ENCODE measurements at places on chromosomes 4 and X.

GRCh38 chrX:46279925-46280313 lies 265.3 kb downstream of the ZNF674 start:
- DNase-seq, result no peak

GRCh38 chr4:187179086-187180058 lies 455.7 kb upstream of the FAT1 start:
- no peak for DNase-seq

GRCh38 chr4:73152893-73153292 lies 83.4 kb upstream of the COX18 start:
- no peak for DNase-seq

DNA sequence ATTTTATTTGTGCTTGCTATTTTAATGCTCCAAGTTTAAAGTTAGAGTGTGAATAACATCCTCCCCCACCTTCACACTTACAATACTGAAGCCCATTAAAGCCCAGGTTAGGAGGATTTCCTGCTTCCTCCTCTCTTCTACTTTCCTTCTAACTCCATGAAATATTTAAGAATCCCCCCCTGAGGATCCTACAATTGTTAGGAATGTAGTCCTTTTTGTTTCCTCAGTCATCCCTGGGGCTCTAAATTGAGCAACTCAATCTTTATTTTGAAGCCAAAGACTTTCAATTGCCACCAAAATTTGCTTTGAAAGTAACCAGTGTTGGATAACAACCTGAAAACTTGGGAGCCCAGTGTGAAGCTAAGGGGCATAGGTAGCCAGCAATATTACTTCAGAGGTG lies 276.9 kb downstream of the FAM47A start:
- no peak for DNase-seq

DNA sequence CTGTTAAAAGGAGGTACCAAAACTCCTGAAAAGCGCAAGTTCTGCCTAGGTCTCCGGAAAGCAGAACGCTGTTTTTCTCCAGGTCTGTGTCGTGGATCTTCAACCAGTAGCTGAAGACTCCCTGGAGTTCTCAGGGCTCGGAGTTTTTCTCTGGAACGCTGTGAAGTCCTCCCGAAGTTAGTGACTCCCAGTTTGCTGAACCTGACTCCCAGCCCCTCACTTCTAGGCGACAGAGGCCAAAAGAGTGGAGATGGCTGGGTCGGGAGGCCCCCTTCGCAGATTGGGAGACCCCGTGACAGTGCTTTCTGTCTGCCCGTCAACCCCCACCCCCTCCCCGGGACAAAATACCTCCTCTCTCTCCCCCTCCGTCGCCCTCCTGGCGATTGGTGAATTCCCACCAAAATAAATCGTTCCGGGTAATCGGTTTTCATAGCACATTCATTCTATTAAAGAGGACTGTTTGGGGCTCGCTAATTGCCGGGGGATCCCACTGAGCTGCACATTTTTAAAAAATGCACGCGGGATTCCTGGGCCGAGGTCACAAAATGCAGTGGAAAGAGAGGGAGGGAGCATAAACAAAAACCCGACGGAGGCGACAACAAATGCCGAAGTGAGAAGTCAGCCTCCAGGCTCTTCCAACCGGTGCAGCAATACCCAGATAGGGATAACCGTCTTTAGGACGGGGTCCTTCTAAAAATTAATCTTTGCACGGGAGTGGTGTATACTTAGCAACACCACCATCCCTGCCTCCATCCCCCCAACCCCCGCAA lies 4.0 kb upstream of the MSX1 start:
- DNase-seq, result no peak

DNA sequence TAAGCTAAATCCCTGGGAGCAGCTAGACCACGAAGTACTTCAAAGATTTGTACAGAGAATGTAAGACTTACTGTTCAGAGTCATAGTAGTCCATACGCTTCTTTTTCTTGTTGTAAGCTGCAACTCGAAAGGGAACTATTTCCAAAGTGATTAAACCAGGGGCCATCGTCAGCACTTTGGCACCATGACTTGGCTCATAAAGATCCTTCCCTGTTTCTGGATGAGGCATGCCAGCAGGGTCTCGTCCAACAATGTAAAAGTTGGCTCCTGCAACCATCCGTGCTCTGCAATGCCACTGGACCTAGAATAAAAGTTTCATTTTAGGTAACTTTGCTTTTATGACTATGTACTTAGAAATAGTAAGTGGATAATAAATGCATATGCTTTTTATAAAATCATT lies 88.5 kb downstream of the PAPSS1 start:
- DNase-seq, result no peak

GRCh38 chrX:28595346-28595745 lies 8.1 kb downstream of the IL1RAPL1 start:
- DNase-seq, result no peak

DNA sequence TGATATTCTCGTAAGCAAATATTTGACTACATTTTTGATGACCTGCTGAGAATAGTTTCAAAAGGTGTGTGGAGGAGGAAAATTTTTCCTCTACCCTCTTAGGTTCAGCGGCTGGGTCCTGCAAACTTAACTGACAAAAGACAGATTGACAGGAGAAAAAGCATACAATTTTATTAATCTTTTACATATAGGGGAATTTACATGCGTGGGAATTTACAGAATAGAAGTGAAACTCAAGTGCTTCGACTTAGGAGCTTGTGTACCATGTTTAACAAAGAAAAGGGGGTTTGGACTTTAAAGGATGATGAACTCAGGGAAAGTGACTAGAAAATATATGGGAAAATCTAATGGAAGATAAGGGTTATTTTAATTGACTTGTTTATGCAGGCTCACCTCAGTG lies 2.5 kb downstream of the HERC6 start:
- no peak for DNase-seq

- DNase-seq, result no peak
Observed at GRCh38 chr4:66123831-66124413, 453.6 kb upstream of the EPHA5 start.

GRCh38 chr4:110480031-110480549 lies 4.1 kb downstream of the ENPEP start:
- no peak for DNase-seq

DNA sequence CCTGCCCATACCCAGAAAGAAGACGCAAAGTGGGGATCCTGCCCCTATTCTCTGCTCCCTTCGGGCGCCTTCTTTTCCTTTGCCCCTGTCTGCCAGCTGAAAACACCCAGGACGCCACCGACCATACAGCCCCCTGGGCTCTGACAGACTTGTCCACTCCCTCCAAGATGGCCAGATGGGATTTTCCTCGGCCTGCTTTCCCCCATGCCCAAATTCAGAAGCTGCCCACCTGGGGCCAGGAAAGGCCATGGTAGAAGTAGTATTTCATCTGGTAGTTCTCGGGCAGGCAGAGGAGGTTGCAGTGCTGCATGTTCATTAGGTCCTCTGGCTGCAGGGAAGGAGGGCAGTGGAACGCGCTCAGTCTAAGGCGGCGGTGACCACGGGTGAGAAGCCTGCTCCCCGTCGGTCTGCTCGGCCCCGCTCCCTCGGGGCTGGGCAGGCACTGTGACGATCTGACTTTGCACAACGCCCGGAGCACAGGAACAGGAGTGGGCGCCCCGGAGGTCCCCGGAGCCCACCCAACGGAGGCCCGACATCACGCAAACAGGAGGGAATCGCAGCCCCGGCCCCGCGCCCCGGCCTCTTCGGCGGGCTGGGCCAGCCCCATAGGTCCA lies 582 bp downstream of the NAA10 start:
- DNase-seq, result no peak

DNA sequence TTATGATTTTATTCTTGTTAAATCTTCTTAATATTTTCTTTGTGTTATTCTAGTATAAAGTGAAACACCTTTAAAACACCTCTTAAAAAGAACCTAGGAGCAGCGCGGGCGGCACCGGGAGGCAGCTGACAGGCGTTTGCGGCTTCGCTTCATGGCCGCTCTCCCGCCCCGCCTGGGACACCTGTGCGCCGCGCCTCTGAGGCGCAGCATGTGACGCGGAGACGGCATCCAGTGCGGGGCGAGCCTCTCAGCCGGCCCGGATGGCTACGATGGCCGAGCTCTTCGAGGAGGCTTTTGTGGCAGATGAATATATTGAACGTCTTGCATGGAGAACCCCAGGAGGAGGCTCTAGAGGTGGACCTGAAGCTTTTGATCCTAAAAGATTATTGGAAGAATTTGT lies 1592.7 kb downstream of the TECRL start:
- no peak for DNase-seq

DNA sequence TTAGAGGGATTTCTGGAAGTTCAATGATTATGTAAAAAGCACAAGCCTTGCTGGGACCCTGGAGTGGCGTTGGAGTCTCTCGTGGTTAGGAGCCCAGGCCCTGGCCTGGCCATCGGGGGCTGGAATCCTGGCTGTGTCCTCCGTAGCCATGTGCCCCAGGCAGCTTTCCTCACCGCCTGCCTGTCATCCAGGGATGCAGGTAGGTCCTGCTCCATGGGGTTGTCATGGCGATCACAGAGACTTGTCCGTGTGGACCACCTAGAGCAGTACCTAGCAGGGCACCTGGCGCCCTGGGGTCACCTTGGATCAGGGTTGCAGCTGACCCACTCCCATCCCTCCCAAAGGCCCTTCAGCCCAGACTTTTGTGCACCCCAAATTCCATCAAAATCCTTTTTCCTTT lies 30.2 kb upstream of the WFS1 start:
- no peak for DNase-seq

DNA sequence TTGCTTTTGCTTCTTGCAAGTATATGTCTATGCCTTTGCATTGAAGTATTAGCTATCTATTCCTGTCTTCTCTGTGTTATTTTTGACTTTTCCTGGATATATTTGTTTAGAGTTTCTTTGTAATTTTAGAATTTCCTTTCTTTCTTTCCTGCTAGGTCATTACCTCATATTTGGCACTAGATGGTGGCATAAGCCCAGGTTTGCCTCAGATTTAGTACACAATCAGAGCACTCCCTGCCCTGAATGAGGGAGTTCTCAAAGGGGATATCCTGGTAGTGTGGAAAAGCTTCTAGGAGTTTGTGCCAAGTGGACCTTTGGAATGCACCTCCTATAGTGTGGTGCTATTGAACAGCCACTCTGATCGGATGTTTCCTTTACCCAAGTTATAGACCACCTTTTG lies 181.6 kb downstream of the UGT8 start:
- no peak for DNase-seq

- no peak for DNase-seq
Observed at GRCh38 chrX:37779857-37780256, at the start of gene CYBB. Gene CYBB (plus strand): TSS chrX:37780059. CDS start chrX:37780078, 19 bp downstream.

DNA sequence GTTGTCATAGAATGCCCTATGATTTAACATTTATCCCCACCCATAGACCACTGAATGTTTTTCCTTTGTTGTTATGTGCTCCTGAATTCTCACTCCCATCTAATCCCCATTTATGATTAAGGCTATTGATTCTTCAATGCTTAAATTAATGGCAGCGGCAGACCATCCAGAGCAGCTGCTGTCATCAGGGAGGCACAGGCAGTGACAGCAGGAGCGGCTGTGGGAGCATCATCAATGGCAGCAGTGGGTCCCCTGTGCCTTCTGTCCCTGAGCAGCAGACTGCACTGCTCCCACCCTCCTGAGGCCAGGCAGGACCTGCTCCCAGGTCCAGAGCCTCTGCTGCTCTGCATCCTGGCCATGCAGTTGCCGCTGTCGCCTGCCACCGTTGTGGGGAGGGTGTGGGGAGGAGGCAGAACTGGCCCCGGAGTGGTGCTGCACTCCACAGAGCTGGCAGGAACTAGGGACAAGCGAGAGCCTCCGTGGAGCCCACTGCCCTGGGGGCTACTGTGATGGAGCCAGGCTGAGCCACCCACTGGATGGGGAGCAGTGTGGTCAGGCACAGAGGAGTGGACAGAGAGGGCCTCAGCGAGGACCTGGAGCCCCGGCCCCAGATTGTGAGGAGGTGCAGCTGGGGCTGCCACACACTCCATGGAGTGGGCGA lies 29.0 kb downstream of the NAA11 start:
- DNase-seq, result no peak

DNA sequence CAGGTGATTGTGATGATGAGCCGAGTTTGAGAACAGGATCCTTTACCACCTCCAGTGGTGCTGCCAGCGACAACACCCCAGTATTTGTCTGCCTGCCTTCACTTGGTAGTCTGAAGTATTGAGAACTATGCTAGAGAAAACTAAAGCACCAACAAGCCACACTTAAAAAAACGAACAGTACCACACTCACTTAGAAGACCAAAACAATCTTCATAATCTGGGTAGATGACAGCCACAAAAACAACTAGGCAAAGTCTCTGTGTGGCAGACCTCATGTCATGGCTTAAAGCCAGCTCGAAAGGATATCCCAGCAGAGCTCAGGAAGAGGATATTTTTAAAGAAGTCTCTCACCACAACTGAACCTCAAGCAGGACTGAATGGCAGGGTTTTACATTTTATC lies 236.0 kb downstream of the GPC3 start:
- DNase-seq, result no peak

GRCh38 chrX:119292445-119292844 lies 56.4 kb downstream of the PGRMC1 start:
- no peak for DNase-seq

GRCh38 chr4:34964613-34965012 lies 1279.7 kb downstream of the ARAP2 start:
- DNase-seq, result no peak

GRCh38 chr4:41687971-41688370 lies 60.6 kb downstream of the PHOX2B start:
- no peak for DNase-seq

DNA sequence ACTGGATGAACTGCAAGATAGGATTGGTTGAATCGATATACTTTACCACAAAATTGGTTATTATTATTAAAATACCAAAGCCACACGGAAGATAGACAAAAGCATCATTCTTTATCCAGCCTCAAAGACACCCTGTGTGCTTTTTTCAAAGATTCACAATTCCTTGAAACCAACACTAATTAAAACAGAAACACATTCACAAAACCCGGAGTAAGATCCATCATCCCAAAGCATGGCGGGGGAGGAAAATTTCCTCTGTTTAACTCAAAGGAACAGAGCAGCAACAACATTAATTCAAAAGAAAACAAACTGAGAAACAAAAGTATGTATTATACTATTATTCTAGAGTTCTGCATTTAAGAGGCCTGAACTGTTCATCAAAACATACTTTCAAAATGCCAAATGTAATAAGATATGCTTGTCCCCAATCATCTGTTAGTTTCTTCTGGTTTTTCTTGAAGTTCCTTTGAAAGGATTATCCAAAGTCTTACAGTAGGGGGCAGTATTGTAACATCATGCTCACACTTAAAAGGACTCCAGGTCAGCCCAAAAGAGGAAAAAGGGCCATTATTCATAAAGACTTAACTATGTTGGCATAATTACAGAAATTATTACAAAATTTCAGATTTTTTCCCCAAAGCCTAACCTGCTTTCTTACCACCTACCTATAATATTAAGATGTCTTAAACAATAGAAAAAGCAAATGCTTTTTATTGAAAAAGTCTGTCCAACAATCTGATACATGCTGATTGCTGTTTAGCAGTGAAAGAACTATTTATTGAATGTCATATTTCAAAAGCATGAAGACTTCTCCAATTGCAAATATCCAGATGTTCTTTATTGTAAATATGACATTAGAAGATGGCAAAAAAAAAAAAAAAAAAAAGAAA lies 168.7 kb downstream of the SCFD2 start:
- DNase-seq, result no peak

- no peak for DNase-seq
Observed at GRCh38 chr4:99430106-99430505, 5.0 kb downstream of the ADH7 start.

GRCh38 chr4:74397748-74398426 lies 32.9 kb downstream of the EREG start:
- no peak for DNase-seq
